ENCODE measurements at places on chromosomes 5 and 9. TPM values are rescaled to one million over a fixed set of nuclear protein-coding genes. Genes with fewer than 3 reads are reported as not detected.

LRRC19 gene
- total RNA-seq = not detected

LHX2 gene
- not detected for total RNA-seq

FANCG gene
- total RNA-seq = 125 TPM

DNA sequence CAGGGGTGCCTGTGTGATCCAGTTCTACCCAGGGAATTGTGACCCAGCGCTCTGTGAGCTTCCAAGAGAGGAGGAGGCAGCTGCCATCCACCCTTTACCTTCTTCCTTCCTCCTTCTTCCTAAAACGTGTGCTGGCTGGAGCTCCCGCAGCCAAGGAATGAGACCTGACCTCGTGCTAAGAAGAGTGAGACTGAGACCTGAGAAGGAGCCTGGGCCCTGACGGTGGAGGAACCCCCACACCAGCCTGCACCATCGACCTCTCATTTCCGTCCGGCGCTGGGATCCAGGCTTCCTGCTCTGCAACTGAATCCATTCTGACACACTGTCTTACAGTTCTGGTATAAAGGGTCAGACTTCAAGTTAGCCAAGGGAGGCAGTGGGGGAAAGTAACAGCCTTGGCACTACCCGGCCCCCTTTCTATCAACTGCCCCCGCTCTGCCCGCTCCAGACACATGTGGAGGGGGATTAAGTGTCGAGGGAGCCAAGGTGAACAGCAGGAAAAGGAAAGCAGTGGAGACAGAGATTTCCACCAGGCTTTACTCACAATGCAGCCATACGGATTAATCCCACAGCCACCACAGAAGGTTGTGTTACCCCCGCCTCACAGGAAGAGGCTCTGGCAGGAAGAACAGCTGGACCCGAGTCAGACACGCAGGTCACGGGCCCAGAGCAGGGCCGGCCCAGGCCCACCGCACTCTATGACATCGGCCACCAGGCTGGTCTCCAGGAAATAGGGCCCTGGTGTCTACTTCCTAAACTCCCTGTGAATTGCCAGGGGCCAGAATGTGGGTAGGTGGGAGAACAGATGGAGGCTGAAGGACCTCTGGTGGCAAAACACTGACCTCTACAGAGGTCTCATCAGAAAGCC lies 15.8 kb downstream of the MGAT1 start:
- no peaks in the 10 kb centered on the region for H3K27me3 ChIP-seq
- H3K27ac ChIP-seq = peak overlapping the region; percentile 71
- no peak overlapping the region for H3K4me3 ChIP-seq
- DNase-seq = no peak

DNA sequence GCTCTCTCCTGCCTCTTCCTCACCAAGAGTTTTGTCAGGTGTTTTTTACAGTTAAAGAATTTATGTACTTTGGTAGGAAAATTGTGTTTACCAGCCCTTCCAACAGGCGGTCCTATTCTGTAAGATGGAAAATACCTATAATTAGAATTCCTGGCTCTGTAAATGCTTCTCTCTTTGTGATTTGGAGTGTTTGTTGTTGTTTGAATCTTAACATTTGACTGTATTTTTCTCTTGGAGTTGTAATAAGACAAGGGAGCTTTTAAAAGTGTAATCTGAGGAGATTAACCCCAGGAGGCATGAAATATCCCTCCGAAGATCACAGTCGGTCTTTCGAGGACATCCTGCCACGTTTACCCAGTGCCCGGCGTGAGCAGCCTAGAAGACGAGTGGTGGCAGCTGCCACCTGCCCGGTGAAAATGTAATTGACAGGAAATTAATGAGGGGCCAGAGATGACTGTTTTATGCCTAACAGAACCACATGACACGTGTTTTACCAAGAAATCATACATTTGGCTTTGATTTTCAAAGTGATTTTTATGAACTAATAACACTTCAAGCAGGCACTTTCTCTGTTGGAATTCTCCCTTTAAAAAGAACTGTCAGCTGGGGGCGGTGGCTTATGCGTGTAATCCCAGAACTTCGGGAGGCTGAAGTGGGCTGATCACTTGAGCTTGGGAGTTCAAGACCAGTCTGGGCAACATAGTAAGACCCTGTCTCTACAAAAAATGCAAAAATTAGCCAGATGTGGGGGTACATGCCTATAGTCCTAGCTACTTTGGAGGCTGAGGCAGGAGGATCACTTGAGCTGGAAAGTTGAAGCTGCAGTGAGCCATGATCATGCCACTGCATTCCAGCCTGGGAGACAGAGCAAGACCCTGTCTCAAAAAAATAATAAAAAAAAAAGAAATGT lies 20.0 kb downstream of the ANKRD33B start:
- H3K27me3 ChIP-seq = peaks cover 4% of the 10 kb centered on the region
- peaks cover 1% of the 10 kb centered on the region for H3K36me3 ChIP-seq
- peaks cover 42% of the 10 kb centered on the region for H3K4me1 ChIP-seq
- H3K4me3 ChIP-seq = no peak overlapping the region
- DNase-seq = no peak

- H3K4me1 ChIP-seq = no peaks in the 10 kb centered on the region
- H3K36me3 ChIP-seq = no peaks in the 10 kb centered on the region
- no peak overlapping the region for H3K4me3 ChIP-seq
- no peak overlapping the region for H3K27ac ChIP-seq
- no peak for DNase-seq
- H3K27me3 ChIP-seq = no peaks in the 10 kb centered on the region
Measured at GRCh38 chr9:114005371-114006154, 72.5 kb downstream of the AMBP start.

- H3K36me3 ChIP-seq = no peaks in the 10 kb centered on the region
- H3K27me3 ChIP-seq = peaks cover 12% of the 10 kb centered on the region
- no peak overlapping the region for H3K27ac ChIP-seq
- H3K4me1 ChIP-seq = peaks cover 3% of the 10 kb centered on the region
Measured at GRCh38 chr5:11390291-11390767, 513.9 kb downstream of the CTNND2 start.

DNA sequence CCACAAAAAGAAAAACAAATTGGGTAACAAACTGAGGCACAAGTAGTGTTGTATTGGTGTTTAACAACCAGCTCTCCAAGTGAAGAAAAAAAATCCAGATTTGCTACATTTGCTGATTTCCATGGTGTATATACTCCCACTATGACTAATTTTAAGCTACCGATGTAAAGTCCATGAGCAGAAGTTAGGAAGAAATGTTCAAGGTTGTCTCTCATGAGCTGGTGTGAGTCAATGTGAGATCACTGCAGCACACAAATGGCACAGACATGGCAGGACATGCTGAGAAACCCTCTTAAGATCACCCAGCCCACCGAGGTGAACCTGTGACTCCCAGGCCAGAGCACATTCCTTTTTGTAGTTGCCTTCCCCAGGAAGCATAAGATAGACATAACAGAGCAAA lies 36.2 kb downstream of the SLC44A1 start:
- peaks cover 2% of the 10 kb centered on the region for H3K4me1 ChIP-seq
- H3K4me3 ChIP-seq = no peak overlapping the region
- H3K36me3 ChIP-seq = no peaks in the 10 kb centered on the region
- peaks cover 4% of the 10 kb centered on the region for H3K27me3 ChIP-seq
- DNase-seq = no peak

GRCh38 chr9:7828334-7828733 lies 28.8 kb upstream of the DMAC1 start:
- H3K27me3 ChIP-seq = peaks cover 2% of the 10 kb centered on the region
- no peaks in the 10 kb centered on the region for H3K4me1 ChIP-seq
- H3K4me3 ChIP-seq = no peak overlapping the region
- DNase-seq = no peak
- no peaks in the 10 kb centered on the region for H3K36me3 ChIP-seq
- no peak overlapping the region for H3K27ac ChIP-seq

DNA sequence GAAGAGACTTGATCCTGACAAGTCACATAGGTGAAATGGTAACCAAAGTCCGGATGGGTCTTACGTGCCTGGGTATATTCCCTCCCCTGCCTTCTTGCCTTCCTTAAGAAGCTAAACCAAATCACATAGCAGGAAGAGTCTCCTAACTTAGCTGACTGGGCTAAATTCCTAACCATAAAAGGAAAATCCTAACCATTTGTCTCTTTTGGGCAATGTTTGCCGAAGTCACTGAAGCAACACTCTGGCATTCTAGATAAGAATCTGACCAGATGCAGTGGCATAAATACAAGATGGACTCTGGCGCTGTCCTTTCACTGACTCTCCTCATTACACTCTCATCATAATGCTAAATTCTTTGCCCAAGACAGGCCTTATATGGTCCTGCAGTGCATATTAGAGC lies 625.5 kb upstream of the RORB start:
- H3K4me3 ChIP-seq = no peak overlapping the region
- H3K27me3 ChIP-seq = peaks cover 2% of the 10 kb centered on the region

DNA sequence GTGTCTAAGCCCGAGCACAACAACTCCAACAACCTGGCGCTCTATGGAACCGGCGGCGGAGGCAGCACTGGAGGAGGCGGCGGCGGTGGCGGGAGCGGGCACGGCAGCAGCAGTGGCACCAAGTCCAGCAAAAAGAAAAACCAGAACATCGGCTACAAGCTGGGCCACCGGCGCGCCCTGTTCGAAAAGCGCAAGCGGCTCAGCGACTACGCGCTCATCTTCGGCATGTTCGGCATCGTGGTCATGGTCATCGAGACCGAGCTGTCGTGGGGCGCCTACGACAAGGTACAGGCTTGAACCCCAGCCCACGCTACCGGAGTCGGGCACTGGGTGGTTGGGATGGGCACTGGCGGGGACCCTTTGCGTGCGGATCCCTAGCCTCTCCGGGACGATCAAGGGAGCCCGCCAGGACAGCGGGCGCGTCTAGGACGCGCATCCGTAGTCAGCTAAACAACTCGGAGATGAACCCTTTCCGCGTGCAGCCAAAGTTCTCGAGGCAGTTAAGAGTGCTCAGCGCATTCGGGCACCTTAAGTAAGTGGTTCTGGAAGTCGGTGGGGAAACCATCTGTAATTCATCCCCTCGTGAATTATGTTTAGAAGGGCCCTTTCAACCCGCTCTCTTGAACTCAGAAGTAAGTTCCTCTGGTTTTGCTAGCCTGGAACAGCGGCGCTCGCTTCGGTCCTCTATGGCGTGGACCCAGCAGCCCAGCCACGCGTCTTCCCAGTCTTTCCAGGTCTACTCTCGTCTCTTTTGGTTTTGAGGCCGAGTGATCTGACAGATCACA lies 1.3 kb downstream of the KCNN2 start:
- H3K36me3 ChIP-seq = no peaks in the 10 kb centered on the region
- peaks cover 41% of the 10 kb centered on the region for H3K27me3 ChIP-seq
- no peak overlapping the region for H3K27ac ChIP-seq
- peaks cover 4% of the 10 kb centered on the region for H3K4me1 ChIP-seq

- H3K4me1 ChIP-seq = peaks cover 9% of the 10 kb centered on the region
- H3K36me3 ChIP-seq = peaks cover 1% of the 10 kb centered on the region
- peaks cover 50% of the 10 kb centered on the region for H3K27me3 ChIP-seq
- no peak for DNase-seq
- no peak overlapping the region for H3K27ac ChIP-seq
Measured at GRCh38 chr9:129548571-129549135, 72.2 kb downstream of the C9orf50 start.

DNA sequence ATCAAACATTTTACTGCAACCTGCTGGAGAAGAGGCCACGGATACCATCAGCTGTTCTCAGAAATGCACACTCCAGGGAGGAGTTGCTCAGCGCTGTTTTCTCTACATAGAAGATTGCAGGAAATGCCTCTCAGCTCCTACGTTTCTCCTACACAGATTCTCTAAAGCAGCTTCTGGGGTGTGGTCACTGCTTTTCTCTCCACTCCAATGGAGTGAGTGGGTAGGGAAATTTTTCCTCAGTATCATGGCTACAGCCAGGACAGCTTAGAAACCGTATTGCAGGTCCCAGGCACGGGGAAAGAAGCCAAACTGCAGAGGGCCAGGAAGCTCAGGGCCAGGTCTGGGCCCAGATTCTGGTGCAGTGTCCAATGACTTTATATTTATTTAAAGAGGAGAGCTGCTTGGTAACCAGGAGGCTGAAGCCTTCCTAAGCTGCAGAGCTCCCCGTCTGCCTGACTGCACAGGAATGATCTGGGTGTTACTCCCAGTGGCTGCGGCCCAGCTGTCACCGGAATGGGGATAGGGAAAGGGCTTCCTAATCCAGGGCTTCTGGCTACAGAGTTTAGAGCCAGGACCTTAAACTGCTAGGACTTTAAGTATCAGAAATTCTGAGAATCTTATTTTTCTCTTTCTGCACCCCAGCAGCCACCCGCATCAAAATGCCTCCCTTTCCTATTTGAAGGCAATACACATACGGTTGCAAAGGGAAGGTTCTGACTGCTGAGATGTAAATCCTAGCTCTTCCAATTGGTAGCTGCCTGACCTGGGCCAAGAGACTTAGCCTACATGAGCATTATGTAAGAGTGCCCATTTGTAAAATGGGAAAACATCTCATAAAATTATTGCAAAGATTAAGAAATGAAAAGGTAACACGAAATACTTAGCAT lies 1.4 kb upstream of the SPTAN1 start:
- H3K27ac ChIP-seq = peak overlapping the region; percentile 94
- no peak for DNase-seq
- H3K4me1 ChIP-seq = peaks cover 20% of the 10 kb centered on the region
- no peaks in the 10 kb centered on the region for H3K27me3 ChIP-seq
- peak overlapping the region; percentile 94 for H3K4me3 ChIP-seq

GRCh38 chr9:106065136-106065535 lies 370.8 kb downstream of the TMEM38B start:
- no peak overlapping the region for H3K27ac ChIP-seq
- no peaks in the 10 kb centered on the region for H3K36me3 ChIP-seq
- H3K27me3 ChIP-seq = no peaks in the 10 kb centered on the region
- no peaks in the 10 kb centered on the region for H3K4me1 ChIP-seq
- H3K4me3 ChIP-seq = no peak overlapping the region

DNA sequence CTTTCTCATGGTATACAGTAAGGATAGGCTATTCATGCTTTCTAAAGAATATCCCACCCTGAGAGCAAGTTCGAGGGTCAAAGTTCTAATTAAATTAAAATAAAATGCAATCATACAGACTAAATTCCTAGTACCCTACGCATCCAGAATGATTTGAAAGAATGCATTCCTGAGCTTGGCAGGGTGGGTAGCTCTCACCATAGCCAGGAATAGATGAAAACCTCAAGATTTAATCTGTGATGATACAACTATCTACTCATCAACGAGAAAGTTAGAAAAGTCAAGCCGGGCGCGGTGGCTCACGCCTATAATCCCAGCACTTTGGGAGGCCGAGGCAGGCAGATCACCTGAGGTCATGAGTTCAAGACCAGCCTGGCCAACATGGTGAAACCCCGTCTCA lies 32.3 kb downstream of the SERINC5 start:
- no peak overlapping the region for H3K27ac ChIP-seq
- no peak for DNase-seq
- H3K4me3 ChIP-seq = no peak overlapping the region

- H3K27ac ChIP-seq = no peak overlapping the region
- H3K27me3 ChIP-seq = no peaks in the 10 kb centered on the region
- no peak for DNase-seq
- peaks cover 5% of the 10 kb centered on the region for H3K4me1 ChIP-seq
- H3K4me3 ChIP-seq = no peak overlapping the region
Measured at GRCh38 chr5:56454219-56454862, 221.2 kb upstream of the ANKRD55 start.

GRCh38 chr5:142664636-142665035 lies 21.3 kb downstream of the FGF1 start:
- no peaks in the 10 kb centered on the region for H3K4me1 ChIP-seq
- no peaks in the 10 kb centered on the region for H3K36me3 ChIP-seq
- DNase-seq = no peak
- no peak overlapping the region for H3K4me3 ChIP-seq
- peaks cover 3% of the 10 kb centered on the region for H3K27me3 ChIP-seq

Data from activated CD8-positive, alpha-beta T cell treated with anti-CD3 and anti-CD28 coated beads, Interleukin-2, amount 10 ng/mL, durations not matched to agents 7 days and 5 days (primary cell).